ENCODE measurements at places on chromosomes 2 and 18.

- peak; percentile 97 for DNase-seq
Measured at GRCh38 chr18:29181151-29181901, 1004.4 kb upstream of the CDH2 start.

DNA sequence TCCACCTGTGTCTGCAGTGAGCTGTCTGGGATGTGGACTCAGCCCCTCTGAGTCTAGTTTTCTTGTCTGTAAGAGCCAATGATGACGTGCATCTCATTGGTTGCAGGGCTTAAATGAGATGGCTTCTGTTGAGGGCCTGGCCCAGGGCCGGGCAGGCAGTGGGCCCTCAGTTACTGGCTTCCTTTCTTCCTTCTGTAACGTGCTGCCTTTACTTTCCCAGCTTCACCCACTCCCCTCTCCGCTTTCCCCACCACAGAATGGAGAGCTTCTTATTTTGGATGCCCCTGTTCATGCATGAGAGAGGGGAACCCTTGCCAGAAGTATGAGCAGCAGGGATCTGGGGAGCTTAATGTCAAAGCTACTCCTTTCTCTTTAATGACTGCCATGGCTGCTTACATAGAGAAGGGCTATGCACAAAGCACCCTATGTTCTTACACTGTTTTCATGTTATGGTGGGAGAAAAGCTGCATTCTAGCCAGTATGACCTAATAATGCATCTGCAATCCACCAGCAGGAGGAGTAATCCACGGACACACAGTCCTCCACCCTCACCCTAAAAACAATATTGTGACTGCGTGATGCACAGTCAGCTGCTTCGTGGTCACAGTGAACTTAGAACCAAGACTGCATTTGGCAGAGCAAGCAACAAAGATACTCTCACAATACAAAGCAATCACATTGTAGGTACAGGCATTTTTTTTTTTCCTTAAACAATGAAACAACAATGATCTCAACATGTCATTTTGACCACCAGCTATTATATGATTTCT, 37.2 kb downstream of the CREG2 start:
- peak; percentile 49 for DNase-seq

DNA sequence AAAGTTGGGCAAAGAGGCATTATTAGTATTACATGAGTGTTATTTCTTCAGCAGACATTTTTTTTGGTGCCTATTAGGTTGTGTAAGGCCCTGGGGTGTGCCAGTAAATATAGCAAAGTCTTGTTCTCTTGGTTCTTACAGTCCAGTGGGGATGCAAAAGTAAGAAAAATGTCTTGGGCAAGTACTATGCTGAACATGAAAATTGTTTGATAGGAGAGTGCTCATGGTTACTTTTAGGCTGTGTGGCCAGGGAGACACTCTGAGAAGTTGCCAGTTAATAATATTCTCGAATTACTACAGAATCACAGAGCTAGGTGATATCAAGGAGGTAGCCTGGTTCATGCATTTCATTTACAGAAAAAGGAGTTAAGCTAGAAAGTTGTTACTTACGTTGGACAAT, 1.9 kb downstream of the AGFG1 start:
- DNase-seq = no peak

DNA sequence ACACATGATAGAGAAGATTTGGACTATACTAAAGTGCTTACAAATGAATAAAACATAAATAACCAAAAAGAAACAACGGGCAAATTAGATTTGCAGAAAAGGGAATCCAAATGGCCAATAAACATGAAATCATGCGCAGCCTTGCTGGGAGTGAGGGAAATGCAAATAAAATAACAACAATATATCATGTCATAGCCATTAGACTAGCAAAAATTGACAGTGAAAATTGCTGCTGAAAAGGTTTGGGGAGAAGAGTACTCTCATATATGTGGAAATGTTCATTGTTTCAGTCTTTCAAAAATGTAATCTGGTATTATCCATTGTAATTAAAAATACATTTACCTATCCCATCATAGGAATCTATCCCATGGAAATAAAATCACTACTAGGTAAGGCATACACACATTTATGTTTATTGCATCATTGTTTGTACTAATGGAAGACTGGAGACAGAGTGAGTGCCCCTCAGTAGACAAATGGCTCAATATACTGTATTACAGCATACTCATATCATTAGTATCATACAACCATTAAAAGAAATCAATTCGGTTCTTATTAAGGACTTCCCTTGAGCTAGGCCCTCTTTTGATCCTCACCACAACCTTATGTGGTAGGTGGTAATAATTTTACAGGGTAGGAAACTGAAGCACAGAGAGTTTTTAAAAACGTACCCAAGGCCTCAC, 94.1 kb upstream of the MSTN start:
- no peak for DNase-seq

GRCh38 chr2:241003369-241003768, 5.0 kb downstream of the SNED1 start:
- DNase-seq = no peak

DNA sequence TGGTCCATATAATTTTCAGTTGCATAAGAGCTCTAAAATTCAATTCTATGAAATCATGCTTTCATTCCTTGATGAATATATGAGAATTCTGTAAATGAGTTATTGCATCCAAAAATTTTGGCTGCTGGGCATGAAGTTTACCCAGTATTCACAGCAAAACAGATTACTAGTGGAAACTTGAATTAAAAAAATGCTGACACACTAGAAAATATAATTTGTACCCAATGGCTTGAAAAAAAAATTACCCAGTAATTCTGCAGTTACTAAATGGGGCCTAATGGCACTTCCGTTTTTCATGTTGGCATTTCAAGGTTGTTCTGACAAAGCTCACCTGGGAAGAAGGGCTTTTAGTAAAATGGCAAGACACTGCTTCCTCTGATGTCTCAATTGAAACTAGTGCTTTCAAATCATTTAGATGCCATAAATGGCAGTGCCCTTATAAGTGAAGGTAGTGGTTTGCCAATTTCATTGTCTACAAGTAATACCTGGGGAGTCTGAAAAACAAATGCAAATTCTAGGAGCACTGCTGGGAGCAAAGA, 343.6 kb downstream of the TDRD15 start:
- no peak for DNase-seq

- DNase-seq = peak; percentile 55
Measured at GRCh38 chr18:75475228-75475627, 47.7 kb upstream of the SMIM21 start.

GRCh38 chr2:236473691-236474090, 95.9 kb upstream of the ACKR3 start:
- DNase-seq = no peak

DNA sequence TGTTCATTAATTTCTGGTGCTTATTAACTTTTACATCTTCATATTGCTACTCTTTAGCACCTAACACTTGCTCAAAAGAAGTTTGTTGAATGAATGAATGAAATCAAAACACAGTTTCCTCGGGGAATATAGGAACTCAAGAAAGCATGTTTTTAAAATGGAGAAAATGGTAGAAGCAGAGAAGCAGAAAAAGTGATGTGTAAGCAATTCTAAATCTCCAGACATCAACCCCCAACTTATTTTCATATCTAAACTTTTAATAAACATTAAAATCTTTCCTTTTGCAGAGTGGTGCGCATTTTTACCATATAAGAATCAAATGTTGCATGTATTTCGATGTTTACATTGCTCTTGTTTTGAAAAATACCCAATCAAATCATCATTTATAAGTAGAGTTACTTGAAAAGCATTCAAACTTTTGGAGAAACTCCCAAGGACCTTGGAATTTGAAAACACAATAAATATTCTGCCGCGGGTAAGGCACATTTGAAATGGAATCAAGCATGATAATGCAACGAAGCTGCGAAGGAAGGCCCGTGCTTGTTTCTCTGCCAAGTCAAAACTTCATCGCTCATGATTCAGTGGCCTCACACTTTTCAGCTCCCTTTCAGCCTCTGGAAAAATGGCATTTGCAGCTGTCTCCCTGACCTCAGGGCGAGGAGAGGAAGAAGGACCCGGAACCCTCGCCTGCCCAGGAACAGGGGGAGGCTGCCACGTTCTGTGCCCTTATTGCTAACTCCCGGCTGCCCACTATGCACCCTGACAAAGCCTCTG, 26.7 kb upstream of the SMIM21 start:
- DNase-seq = no peak

- DNase-seq = no peak
Measured at GRCh38 chr2:120118471-120118870, 104.7 kb downstream of the TMEM185B start.

DNA sequence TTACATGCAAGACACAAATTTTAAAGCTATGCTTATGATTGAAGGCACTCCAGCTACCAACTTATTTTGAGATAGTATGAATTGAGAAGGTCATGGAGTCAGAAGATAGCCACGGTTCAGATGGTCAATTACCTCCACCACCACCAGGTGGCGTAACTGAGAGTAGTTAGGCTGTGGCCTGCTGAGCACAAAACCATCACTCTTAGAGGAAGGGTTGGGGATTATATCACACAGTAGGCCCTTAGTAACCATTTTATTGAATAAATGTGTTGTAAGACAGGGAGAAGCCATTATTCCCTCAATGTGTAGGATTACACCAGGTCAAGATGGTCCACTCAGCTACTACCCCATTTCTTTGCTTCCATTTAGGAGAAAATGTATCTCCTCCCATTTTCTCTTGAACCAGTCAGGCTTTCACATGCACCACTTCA, 18.8 kb downstream of the KLHL41 start:
- DNase-seq = peak; percentile 67

DNA sequence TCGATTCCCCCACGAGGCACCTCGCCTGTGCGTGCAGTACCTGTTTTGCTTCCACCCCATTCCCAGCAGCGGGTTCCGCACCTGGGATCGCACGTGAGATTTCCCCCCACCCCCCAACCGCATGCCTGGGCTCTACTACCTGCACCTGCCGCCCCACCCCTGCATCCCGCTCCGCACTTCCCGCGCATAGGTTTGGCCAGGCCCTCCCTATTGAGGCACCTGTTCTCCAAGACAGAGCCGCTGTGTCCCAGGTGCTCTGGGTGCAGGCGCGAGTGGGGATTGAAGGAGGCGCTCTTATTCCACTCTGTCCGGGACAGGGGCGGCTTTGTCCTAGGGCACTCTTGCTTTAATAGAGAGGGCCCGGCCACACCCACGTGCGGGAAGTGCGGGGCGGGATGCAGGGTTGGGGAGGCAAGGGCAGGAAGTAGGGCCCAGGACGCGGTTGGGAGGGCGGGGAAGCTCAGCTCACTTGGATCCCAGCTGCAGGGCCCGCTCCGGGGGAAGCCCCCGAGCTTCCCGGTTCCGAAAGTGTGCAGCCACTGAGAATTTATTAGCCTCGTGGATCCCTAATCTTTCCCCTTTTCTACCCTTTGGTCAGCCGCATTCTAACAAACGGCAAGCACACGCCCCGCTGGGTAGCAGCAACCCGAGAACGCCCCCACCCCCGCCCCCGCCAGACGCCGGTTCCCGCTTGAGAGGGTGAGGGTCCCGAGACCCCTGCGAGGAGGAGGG, 670 bp upstream of the MOCOS start:
- DNase-seq = peak; percentile 17

- DNase-seq = no peak
Measured at GRCh38 chr2:96685577-96686459, 43.3 kb downstream of the FER1L5 start.
